ENCODE measurements at places on chromosomes 5 and 9.

- DNase-seq, result no peak
Measured at GRCh38 chr9:134688231-134688630, 46.6 kb downstream of the COL5A1 start.

DNA sequence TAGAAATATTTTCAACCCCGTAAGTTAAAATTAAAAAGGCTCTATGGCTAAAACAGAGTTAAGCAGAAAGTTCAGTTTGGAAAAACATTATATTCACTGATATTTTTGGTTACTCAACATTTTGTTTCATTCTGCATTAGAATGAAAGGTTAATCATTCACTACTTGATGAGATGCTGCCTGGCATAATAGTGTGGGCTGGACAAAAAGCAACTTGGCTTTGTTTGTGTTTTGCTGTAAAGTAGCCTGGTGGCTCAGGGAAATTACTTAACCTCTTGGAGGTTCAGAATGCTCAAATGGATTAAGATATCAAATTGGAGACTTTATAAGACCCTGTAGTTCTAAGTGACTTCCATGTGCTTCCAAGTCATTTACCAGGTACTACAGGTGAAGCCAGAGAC is 367.4 kb upstream of the TRPC7 start:
- no peak for DNase-seq

- DNase-seq, result no peak
Measured at GRCh38 chr5:111126896-111127295, 34.7 kb downstream of the WDR36 start.

- DNase-seq, result no peak
Measured at GRCh38 chr5:119752921-119753886, 123.8 kb downstream of the FAM170A start.

DNA sequence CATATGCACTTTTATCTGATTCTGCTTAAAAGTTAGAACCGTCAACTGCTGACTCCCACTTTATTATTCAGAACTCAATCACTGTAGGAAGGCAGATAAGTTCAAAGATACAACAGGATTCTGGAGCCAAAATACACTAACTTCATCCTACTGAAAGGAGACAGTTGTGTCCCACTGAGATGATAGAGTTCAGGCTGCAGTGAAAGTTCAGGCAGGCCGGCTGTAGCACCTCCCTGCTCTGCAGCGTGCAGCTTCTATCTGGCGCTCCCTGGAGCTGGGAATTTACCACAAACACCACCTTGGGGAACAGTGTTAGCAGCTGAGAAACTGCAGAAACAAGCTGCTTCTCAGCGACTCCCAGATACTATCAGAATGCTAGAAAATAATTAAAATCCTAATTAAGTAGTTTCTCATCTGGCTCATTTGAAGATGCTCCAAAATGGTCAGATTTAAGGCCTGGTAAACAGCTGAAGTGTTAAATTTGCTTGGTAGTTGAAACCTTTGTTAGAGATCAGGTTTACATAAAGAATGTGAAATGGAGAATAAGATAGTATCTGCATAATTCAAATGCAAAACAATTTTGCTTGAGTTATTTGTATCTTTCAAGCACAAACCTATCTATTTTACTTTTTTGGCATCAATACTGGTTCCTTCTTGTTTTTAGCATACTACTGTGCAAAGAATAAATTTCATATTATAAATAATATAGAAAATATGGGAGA is 52.3 kb upstream of the CNTLN start:
- no peak for DNase-seq

- no peak for DNase-seq
Measured at GRCh38 chr9:92724528-92725265, 39.9 kb downstream of the BICD2 start.

DNA sequence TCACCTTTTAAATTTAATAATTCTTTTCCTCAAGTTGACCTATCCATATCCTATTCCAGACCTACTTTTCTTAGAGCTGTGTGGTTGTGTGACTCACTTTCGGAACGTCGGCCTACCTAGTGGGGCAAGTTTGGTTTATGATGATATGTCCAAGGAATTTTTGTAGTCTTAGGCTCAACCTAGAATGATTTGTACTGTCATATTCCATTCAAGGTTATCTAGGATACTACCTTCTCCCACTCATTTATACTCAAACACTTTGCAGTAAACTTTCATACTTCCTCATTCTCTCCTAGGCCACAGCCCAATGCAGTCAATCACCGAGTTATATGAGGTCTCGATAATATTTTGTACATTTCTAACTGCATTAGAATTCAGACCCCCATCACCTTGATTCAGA is 61.9 kb downstream of the PIK3R1 start:
- no peak for DNase-seq

- DNase-seq, result no peak
Measured at GRCh38 chr9:126856326-126856877, 4.0 kb upstream of the ZBTB34 start.

DNA sequence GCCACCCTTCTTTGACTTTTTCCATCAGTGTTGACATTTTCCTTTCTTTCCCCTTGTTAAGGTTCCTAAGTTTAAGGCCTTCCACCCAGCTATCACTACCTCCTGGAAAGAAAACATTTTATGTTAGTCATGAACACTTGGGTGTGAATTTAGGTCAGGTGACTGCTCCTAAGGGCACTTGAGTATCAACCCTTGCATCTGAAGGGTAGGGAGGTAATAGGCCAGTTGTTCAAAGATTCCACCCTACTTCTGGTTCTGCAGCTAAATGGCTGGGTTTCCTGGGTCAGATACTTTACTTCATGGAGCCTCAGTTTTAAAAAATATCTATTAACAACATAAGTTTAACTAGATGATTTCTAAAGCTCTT is 49.1 kb upstream of the OSMR start:
- no peak for DNase-seq

DNA sequence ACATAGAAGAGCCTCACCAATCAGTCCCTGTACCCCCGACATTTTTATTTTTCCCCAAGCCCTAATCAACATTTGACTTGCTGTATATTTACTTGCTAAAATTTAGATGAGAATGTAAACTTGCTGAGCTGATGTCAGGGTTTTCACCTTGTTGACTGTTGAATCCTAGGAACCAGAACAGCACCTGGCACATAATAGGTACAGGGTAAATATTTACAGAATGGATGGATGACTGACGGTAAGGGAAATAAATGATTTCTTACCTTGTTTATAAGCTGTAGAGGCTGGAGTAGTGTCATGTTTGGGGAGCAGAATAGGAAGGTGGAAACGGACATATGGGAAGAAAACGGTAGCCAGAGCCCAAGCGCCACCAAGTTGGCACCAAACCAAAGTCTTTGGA is 107.0 kb upstream of the NUDT12 start:
- DNase-seq, result no peak

GRCh38 chr5:39053189-39053588 is 21.0 kb downstream of the RICTOR start:
- no peak for DNase-seq

DNA sequence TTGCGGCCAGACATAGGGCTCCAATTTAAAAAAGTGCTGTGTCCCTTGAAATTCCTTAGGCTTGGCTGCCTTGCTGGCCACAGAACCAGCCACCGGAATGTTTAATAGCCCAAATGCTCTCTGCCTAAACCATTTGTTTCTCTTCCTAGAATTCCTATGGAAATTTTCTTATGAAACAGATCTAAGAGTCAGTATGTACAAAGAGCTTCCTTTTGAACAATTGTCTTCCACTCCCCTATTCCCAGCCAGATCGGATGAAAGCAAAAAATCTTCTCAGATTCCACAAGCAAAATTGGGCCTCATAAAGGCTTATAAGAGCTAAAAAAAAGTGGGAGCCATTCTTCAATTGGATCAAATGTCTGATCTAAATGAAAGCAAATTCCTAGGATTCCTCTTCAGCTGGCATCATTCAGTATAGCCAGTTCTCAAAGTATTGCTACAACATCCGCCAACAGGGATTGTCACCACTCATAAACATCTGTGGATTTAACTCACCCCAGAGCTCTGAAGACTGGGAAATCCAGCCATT is 104.3 kb downstream of the CEMIP2 start:
- no peak for DNase-seq

- DNase-seq, result no peak
Measured at GRCh38 chr9:6512085-6512657, 99.2 kb downstream of the UHRF2 start.
